ENCODE measurements at places on chromosomes 1 and 21.

GRCh38 chr1:193654951-193655735, 468.7 kb upstream of the B3GALT2 start:
- no peak for DNase-seq

DNA sequence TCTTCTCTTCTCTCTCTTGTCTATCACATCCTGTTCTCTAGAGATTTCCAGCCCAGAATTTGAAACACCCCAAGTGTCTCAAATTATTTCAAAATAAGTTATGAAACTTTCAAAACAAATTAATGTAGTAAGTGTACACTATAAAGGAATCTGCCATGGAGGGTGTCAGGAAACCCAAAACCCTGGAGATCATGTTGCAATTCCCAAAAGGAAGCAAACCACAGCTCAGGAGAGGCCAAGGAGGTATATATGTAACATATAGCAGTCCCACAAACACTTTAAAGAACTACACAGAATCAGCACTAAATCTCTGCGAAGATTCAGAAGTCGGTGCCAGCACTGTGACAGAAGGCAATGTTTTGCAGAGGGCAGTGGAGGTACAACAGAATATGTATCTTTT, 26.6 kb downstream of the PTPN14 start:
- DNase-seq, result no peak

DNA sequence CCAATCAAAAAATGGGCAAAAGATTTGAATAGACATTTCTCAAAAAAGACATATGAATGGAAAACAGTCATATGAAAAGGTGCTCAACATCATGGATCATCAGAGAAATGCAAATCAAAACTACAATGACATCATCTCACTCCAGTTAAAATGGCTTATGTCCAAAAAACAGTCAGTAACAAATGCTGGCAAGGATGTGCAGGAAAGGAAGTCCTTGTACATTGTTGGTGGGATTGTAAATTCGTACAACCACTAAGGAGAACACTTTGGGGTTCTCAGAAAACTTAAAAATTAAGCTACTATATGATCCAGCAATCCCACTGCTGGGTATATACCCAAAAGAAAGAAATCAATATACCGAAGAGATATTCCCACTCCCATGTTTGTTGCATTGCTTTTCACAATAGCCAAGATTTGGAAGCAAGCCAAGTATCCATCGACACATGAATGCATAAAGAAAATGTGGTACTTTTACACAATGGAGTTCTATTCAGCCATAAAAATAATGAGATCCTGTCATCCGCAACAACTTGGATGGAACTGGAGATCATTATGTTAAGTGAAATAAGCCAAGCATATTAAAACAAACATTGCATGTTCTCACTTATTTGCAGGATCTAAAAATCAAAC, 17.9 kb downstream of the GBP5 start:
- DNase-seq, result no peak

DNA sequence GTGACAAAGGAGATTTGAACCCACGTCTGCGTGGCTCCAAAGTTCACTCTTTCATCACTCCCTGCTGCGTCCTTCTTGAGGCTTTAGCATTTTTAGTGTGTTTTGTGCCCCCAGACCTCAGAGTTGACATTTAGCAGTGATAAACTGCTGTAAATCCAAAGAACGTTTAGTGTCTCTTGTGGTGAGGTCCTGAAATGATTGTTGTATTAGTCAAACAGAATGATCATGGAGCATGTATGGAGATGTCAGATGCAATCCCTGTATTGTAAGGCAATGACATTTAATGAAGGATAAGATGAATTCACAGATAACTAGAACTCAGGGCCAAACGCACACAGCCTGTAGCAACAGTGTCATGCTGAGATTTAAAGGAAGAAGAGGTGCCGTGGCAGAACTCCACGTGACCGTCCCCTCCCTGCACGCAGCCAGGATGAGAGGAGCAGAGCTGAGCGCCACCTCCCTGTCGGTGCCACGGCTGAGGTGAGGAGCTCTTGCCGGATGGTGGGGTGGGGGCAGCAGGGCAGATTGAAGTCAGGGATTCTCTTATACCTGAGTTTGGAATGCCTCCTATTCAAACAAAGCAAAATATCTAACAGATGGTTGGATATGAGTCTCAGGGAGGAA, 30.1 kb downstream of the NTPCR start:
- no peak for DNase-seq
